Endothelial cell (in vitro differentiated cells): ENCODE measurements at places on chromosomes 12 and 14.

- DNase-seq, result no peak
These were observed 288.4 kb downstream of the NUAK1 start for GRCh38 chr12:105850103-105850968.

GRCh38 chr12:99605-100004, 33.0 kb downstream of the IQSEC3 start:
- DNase-seq, result peak; percentile 18

GRCh38 chr12:65881348-65881961, 57.2 kb downstream of the HMGA2 start:
- DNase-seq, result peak; percentile 19

- no peak for DNase-seq
These were observed 1.8 kb downstream of the C1R start for GRCh38 chr12:7090222-7090998.

GRCh38 chr12:39920647-39921046, 185.2 kb downstream of the SLC2A13 start:
- DNase-seq, result no peak

DNA sequence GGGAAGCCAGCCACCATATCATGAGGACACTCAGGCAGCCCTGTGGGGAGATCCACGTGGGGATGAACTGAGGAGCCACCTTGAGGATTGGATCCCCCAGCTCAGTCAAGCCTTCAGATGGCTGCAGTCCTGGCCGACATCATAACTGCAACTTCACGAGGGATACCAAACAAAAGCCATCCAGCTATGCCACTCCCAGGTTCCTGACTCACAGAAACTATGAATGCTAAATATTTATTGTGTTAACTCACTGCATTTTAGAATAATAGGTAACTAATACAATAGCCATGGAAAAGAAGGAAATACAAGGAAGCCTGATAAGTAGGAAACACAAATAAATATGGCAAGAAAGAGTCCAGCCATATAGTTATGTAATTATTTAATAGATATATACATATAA, 42.1 kb upstream of the FAM222A start:
- DNase-seq, result no peak

DNA sequence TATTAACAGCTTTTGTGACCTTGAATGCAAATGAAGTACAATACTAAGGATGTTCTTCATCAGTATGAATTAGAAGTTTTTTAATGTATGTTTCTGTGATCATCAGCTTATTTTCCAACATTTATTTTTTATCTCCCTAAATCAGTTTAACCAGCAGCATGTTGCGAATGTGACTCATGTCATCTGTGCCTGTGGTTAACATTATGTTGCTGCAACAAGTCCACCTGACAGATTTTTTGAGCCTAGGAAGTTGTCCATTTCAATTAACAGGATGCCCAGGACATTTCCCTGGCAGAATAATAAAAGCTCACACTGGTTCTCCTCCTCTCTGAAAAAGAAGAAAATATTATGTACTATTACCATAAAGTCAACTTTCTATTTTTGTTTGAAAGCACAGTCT, 155.5 kb downstream of the SYT1 start:
- no peak for DNase-seq

GRCh38 chr12:115149279-115149678, 465.3 kb upstream of the TBX3 start:
- no peak for DNase-seq

DNA sequence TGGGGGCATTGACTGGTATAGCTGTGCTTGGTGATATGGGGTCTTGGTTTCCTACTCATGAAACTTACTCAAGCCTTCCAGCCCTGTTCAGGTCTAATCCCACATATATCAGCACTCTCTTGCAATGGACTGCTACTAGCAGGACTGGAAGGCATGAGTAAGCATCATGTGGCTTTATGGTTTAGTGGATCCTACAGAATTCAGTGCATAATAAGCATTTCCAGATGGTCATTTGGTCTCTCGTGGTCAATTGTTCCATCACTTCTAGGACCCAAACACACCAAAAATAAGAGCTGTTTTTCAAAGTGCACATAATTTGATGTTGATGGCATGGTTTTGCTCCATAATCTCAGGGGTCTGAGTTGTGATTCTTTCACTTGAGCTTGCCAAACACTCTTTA, 114.4 kb downstream of the LMNTD1 start:
- no peak for DNase-seq

- no peak for DNase-seq
These were observed 17.6 kb upstream of the STK38L start for GRCh38 chr12:27226407-27226929.

DNA sequence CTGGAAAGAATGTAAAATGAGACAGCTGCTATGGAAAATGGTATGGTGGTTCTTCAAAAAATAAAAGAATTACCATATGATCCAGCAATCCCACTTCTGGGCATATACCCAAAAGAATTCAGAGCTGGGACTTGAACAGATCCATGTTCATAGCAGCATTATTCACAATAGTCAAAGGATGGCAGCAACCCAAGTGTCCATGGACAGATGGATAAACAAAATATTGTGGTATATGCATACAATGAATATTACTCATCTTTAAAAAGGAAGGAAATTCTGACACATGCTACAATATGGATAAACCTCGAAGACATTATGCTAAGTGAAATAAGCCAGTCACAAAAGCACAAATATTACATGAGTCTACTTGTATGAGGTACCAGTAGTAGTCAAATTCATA, 9.1 kb downstream of the RAB2B start:
- DNase-seq, result no peak

DNA sequence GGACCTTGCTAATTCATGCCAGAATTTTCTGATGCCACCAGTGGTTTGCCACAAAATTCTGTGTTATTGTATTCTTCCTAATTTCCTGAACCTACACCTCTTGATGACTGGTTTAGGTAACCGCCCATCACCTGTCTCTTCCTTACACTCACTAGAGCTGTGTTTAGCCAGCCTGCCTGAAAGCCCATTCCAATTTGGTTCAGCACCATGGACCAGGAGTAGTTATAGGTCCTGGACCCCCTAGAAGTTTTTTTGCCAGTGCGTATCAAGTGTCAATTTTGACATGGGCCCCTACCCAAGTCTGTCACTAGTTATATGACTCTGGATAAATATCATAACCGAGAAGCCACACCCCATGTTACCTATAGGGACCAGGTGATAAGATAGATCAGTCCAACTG, 94.0 kb upstream of the NAP1L1 start:
- DNase-seq, result no peak

GRCh38 chr12:121467638-121468498, 68.0 kb downstream of the RNF34 start:
- peak; percentile 59 for DNase-seq

DNA sequence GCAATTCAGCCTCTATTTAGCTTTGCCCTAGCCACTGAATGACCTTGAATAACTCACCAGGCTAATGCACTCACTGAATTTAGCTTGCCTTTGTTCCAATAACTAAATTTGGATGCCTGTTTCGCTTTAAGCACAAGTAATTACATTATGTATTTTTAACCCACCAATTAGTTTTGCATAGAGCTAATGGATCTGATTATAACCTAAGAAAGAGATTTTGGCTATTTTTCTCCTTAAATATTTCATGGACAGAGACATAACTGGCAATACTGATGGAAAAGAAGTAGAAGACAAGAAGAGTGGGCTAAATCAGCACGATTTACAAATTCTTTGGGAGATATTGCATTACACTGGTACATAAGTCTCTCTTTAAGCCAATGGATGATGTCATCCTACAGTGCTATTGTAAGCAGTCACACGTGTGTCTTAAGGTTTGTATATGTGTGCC, 85.7 kb downstream of the AKAP6 start:
- DNase-seq, result no peak

GRCh38 chr12:56631790-56632700, 1.9 kb upstream of the BAZ2A start:
- peak; percentile 20 for DNase-seq
